GM20000 (cell line): ENCODE measurements at places on chromosomes 3 and 15.

DNA sequence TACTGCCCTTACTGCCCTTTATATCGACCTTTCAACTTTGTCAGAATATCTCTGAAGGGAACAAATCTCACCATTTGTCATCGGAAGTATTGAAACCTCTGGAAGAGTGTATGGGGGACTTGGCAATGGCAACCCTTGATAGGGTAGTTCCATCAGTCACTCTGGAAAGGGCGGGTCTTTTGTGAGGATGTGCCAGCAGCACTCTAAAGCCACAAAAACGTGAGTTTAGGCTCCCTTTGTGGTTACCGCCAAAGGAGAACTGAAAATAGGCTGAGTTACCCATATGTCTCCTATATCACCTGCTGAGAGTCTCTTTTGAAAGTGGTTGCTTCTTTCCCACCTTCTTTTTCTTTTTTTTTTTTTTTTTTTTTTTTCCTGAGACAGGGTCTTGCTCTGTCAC is 296.8 kb upstream of the CHRM5 start:
- peak; percentile 22 for DNase-seq

DNA sequence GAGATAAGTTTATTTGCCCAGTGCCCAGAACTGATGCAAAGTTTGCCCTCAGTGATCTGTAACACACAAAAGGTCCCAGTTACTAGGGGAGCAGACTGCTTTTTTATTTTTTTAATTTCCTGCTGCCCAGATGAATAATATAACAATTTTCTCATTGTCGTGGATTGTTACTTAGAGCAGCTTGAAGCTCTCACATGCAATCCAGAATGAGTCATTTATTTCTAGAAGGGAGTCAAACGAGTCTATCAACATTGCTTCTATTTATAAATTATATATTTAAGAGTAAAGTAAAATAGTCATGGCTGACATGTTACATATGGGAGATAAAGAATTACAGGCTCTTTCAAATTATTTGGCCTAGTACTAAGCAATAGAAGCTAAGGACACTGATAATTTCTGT is 41.3 kb downstream of the MEIS2 start:
- DNase-seq: no peak

GRCh38 chr3:184004476-184004875 is 13.2 kb downstream of the ABCC5 start:
- no peak for DNase-seq

GRCh38 chr15:58224068-58224467 is 85.9 kb downstream of the AQP9 start:
- no peak for DNase-seq

DNA sequence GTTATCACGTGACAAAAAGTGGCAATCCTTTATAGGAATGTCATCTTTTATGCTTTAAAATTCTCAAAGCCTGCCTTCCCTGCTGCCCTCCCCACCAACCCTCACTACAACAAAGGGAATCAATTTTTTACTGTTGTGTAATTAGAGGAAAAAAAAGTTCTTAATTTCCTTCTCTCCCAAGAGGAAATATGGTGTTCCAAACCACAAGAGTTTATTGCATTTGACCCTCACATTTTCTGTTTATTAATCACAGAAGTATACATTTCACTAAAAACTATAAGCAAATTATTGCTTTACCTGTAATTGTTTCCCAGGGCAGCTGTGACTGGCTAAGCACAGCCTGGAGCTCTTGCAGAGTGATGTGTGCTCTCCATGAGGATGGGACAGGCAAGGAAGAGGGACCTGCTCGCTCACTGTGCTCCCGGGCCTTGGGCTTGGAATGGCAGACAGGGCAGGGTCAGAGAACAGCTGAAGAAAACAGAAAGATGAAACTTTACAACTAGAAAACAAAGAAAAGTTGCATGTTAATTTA is 31.3 kb upstream of the ATP10A start:
- DNase-seq: no peak

- DNase-seq: no peak
Observed at GRCh38 chr15:82128401-82129148, 82.8 kb upstream of the MEX3B start.

GRCh38 chr3:39135170-39135805 is 18.1 kb downstream of the CSRNP1 start:
- no peak for DNase-seq

- DNase-seq: no peak
Observed at GRCh38 chr15:90413411-90414379, 25.7 kb downstream of the IQGAP1 start.

DNA sequence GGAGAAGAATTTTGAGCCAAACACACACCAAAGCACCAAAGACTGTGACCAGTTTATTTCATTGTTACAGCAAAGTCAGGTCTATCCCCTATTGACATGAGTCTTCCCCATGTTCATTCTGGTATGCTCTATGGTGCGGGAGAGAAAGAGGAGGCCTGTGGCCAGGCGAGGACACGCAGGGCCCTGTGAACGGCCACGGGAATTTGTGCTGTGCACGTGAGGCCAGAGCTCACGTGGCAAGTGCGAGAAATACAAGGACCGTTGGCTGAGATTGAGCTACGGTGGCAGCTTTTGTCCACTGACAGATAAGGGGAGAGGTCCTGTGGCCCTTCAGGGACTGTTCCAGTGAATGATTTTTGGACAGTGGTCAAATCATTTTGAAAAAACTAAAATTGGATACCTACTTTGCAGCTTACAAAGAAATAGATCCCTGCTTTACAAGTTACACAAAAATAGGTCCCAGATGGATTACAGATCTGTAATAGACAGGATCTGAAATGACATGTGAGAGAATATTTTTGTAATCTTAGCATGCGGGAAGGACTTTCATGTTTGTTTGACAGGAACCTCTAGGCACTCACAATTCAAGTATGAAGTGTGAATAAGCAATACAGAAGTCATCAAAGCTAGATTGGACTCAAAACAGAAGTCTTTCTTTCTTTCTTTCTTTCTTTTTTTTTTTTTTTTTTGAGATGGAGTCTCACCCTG is 9.2 kb downstream of the ZSCAN2 start:
- DNase-seq: no peak

DNA sequence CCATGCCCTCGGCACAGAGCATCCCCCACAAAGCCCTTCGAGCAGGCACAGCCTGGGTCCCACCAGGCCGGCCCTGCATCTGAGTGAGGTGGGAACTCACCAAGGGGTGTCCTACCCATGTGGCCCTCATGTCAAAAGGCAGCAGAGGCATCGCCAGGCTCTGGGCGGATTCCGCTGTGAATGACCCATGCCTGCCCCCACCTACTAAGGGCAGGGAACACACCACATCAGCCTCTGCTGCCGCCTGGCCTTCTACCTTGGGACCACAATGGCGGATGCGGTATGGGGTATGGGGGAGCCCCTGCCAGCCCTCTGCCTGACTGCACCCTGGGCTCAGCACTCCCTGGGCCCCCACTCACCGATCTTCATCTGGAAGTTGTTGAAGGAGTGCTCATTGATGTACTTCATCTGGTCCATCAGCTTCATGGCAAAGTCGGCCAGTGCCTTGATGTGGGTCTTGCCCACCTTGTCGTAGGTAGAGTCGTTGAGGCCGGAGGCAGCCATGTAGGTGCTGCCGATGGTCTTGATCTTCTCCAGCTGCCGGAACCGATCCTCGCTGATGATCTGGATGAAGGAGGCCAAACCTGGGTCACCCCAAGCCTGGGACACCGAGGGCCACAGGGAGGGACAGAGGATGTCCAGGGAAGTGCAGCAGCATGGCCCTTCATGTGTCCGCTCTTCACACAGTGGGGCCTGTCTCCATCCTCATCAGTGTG is 87.8 kb downstream of the SEC22A start:
- no peak for DNase-seq

DNA sequence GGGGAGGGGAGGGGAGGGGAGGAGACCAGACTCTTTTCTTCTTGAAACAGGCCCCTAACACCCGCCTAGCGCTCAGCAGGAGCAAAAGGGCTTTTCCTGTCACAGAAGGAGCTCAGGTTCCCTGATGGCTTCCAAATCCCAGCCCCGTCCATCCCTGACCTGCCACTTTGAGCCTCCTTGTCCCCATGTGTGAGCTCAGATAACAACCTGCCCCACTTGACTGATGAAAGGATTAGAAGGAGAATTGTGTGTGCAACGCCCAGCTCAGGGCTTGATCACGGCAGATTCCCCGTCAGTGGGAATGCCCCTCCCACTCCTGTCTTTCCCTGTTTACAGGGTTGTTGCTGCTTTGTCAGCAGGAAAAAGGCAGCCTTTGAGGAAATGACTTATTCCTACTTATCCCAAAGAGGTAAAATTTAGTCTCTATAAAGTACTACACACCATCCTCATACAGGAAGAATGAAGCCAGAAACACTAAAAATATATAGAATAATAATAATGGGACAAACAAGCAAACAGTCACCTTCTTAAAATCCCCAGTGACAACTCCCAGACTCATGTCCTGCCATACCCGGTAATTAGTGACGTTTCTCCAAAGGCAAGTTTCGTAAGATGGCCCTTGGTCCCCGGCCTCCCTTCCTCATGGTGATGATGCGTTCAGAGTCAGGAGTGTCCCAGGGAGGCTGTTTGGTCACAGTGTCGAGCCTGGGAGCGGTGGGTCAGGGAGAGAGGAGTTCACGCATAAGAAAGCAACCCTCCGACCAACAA is 6.1 kb upstream of the LRRC15 start:
- DNase-seq: no peak

- DNase-seq: peak; percentile 45
Observed at GRCh38 chr3:107117922-107118536, 259.2 kb upstream of the CCDC54 start.

- no peak for DNase-seq
Observed at GRCh38 chr15:38053776-38054175, 119.3 kb downstream of the TMCO5A start.

- DNase-seq: no peak
Observed at GRCh38 chr15:35566991-35567390, 21.0 kb upstream of the DPH6 start.

DNA sequence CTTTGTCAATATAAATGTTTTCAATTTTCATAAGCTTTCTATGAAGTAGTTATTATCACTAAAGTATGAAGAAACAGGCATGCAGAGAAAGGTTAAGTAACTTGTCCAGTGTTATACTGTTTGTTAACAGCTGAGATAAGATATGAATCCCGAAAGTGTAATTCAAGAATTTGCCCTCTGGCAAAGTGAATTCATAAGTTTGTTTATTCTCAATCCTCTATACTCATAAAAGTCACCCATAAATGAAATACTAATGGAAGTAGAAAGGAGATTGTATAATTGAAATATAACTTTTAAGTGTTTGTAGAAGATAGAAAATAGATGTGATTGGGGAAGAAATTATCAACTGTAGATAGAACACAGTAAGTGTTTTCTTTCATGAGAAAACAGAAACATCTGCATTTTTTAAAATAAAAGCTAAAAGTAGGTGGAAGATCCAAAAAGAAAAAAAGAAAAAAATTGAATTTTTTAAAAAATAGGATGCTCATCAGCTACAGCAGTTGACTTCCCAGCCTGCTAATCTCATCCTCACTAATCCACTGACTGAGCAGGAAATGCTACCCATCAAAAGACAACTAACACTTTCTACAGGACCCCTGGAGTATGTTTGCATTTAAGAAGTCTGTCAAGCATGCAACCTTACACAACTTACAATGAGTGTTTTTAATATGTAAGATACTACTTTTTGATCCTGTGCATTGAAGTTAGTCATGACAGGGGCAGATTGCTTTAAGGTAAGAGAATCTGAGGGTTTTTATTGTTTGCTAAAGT is 878.1 kb downstream of the SI start:
- DNase-seq: no peak

DNA sequence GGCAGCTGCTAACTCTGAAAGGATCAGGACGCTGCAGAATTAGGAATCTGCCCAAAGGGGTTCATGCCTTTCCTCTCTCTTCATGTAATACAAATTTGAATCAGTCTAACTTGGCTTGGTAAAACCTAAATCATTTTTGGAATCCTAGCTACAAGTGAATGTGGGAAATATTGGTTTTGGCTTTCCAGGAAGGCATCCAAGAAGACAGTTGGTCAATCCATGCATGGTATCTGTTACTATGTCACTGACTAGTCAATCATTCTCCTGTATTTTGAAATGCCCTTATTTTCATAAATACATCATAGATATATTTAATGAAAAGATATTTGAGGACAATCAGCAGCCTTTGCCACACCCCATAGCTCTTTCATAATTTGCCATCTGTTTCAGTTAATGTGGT is 7.5 kb upstream of the PLS1 start:
- DNase-seq: no peak

DNA sequence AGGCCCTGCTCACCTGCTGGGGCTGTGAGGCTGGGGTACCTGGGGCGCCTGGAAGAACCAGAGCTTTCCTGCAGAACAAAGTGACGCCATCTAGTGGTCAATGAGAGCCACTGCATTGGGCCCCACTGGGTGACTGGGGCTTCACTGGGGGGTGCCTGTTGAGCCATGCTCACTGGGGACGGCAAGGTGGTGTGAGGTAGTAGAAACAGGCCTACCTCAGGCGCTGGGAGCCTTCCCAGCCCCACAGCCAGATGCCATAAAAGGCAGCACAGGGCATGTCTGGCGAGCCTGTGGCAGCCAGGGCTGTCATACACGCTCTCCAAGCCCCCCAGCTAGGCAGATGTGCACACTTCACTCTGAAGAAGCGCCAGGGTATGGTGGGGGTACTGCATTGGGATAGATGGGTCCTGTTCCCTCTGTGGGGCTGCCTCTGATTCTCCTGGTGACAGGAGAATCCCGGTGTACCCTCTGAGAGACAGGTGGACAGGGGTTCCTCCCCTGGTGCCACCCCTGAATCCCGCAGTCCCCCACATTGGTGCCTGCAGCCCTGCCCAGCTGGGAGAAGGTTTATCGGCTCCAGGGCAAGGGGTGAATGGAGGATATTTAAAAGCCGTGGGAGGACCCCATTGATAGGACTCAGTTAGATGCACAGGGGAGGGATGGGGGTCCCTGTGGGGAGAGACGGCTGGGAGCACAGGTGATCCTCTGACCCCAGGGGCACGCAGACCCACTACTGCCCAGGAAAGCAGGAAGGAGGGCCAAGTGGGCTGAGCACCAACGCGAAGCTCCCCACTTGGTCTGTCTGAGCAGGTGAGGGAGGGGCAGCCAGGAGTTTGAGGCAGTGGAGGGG is 178.8 kb downstream of the NSMCE3 start:
- DNase-seq: no peak

DNA sequence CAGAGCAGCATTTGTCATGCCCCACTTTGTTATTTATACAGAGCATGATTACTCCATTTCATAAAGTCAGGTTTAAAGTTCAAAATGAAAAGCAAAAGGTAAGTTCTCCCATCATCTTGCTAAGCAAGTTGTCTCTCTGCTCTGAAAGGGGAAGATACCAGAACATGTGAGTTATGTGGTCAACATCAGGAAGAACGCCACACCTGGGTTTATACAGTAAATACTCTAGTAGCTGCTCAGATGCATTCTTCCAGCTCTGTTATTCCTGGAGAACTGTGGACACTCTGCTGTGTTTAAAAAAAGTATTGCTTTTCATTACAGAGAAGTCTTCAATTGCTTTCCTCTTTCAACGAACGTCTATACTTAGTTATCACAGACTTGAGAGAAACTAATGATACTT is 145.7 kb downstream of the PLCL2 start:
- DNase-seq: no peak

GRCh38 chr3:37551857-37552256 is 309.8 kb upstream of the CTDSPL start:
- DNase-seq: no peak

- DNase-seq: no peak
Observed at GRCh38 chr3:183381179-183381578, 47.2 kb downstream of the MCF2L2 start.

GRCh38 chr3:195542316-195542697 is 818 bp downstream of the PPP1R2 start:
- peak; percentile 46 for DNase-seq
